ENCODE measurements at places on chromosomes 4 and X. TPM values are rescaled to one million over a fixed set of nuclear protein-coding genes. Genes with fewer than 3 reads are reported as not detected.
A peak's percentile ranks its signal among the peaks of the same experiment; 100 is the strongest.

Gene EDNRA
- 4.5 TPM for total RNA-seq

Gene HS6ST2
- total RNA-seq: 4.8 TPM

Gene TMEM271
- 0.62 TPM for total RNA-seq

GRCh38 chrX:48459483-48459882 lies 10.6 kb downstream of the SLC38A5 start:
- no peaks in the 10 kb centered on the region for H3K36me3 ChIP-seq
- DNase-seq: no peak
- H3K4me3 ChIP-seq: no peak overlapping the region
- H3K27me3 ChIP-seq: no peaks in the 10 kb centered on the region
- H3K27ac ChIP-seq: no peak overlapping the region

DNA sequence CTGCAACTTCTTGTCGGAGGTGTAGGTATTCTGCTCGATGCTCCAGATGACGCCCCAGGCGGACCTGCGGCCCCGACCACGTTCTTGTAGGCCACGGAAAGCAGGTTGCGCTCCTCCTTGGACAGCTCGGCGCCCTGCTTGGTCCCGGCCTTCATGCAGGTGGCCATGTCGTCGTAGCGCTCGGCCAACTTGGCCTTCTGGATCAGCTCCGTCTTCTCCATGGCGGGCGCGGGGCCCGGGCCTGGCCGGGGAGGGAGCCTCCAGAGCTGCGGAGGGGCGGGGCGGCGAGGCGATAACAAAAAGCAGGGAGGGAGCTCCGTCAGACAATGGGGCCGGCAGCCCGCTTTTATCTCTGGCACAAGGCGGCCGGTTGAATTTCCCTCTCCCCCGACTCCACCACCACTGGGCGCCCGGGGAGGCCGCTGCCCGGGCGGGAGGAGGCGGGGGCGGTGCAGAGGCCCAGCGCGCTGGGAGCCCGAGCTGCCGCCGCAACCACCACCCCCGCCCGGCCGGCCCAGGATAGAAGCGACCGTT lies 28.3 kb upstream of the DRP2 start:
- no peaks in the 10 kb centered on the region for H3K36me3 ChIP-seq
- peaks cover 11% of the 10 kb centered on the region for H3K27me3 ChIP-seq
- DNase-seq: peak; percentile 64
- H3K4me3 ChIP-seq: peak overlapping the region; percentile 52
- no peaks in the 10 kb centered on the region for H3K4me1 ChIP-seq

DNA sequence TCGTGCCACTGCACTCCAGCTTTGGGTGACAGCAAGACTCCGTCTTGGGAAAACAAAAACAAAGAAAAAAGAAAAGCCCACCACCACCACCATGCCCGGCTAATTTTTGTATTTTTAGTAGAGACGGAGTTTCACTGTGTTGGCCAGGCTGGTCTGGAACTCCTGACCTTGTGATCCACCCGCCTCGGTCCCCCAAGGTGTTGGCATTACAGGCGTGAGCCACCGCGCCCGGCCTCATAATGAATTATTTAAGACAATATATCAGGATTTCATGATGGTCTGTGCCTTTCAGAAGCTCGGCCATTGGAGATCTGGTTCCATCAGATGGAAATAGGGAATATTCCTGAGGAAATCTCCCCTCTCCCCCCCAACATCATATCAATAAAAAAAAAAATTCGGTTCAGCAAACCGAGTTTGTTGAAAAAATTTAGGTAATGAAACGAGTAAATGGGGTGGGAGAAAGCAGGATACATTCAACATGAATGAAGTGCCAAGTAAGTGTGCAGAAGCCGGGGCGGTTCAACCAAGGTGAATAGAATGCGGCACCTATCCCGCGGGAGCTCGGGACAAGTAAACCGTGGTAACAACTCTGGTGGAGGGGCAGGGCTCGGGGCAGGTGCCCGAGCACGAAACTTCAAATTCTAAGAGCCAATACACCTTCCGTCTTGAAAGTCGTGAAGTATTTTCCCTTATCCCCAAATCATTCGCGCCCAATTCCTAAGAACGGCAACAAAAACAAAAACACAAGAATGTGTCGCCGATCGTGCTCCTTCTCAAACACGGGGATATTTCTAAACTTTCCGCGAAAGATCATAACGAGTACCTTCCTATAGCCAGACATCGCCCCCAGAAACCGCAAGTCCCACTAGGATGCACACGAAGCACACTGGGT lies 773 bp upstream of the TXLNG start:
- peaks cover 9% of the 10 kb centered on the region for H3K4me1 ChIP-seq
- H3K27ac ChIP-seq: peak overlapping the region; percentile 67
- H3K27me3 ChIP-seq: no peaks in the 10 kb centered on the region
- peak; percentile 6 for DNase-seq

DNA sequence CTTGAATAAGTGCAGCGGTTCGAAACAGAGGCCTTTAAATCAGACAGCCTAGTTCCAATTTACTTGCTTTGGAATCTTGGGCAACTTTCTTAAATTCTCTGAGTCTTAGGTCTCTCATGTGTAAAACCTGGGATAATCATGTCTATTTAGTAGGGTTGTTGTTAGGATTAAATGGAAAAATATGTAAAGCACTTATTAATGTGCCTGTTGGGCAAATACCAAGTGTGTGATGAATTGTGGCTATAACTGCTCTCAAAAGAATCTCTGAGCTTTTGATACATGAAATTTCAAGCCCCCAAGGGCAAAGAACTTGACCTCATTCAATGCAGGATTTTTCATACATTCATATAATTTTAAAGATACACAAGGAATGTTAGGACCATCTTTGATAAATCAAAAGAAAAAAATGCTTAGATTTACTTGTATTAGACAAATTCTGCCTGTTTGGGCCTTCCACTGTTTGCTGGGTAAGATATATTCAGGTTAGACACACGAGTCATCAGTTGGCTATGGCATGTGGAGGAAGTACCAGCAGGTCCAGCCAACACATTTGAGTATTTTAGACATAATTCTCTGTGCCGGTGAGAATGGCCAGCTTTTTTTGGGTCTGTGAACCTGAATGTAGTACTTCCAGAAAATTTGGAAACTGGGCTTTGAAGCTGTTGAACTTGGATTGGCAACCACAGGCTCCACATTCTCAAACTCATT lies 241.4 kb upstream of the CNKSR2 start:
- H3K4me3 ChIP-seq: no peak overlapping the region
- no peaks in the 10 kb centered on the region for H3K36me3 ChIP-seq
- H3K27me3 ChIP-seq: no peaks in the 10 kb centered on the region
- no peak overlapping the region for H3K27ac ChIP-seq
- DNase-seq: no peak
- no peaks in the 10 kb centered on the region for H3K4me1 ChIP-seq

DNA sequence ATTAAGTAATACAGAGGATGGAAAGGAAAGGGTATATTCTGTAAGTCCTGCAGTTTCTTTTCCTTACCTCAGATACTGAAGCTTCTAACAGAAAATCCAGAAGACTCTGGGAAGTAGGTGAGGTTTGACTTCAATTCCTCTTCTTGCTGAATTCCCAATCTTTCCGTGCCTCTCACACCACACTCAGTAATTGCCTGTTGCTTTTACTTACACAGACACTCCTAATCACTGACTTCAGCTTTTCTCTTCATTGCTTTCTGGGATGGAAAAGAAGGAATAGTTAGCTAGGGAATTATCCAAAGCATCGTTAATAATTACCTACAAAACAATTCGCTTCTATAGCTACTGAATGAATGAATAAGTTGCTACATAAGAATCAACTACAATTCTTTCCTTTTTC lies 163.6 kb downstream of the FBXO8 start:
- no peaks in the 10 kb centered on the region for H3K27me3 ChIP-seq
- no peak overlapping the region for H3K27ac ChIP-seq
- DNase-seq: no peak
- no peaks in the 10 kb centered on the region for H3K36me3 ChIP-seq

- H3K4me3 ChIP-seq: no peak overlapping the region
- no peak overlapping the region for H3K27ac ChIP-seq
- H3K36me3 ChIP-seq: no peaks in the 10 kb centered on the region
- DNase-seq: peak; percentile 1
- no peaks in the 10 kb centered on the region for H3K27me3 ChIP-seq
These were observed 107.5 kb upstream of the VCX2 start for GRCh38 chrX:8278557-8278956.

GRCh38 chr4:131974730-131975129 lies 1174.4 kb upstream of the PCDH10 start:
- no peak for DNase-seq
- H3K4me3 ChIP-seq: no peak overlapping the region
- H3K4me1 ChIP-seq: no peaks in the 10 kb centered on the region
- H3K27ac ChIP-seq: no peak overlapping the region
- no peaks in the 10 kb centered on the region for H3K27me3 ChIP-seq
- 0 out of 2 replicates have a peak, but pooled peaks cover 3% of the 10 kb centered on the region for H3K36me3 ChIP-seq

- no peak overlapping the region for H3K27ac ChIP-seq
- no peaks in the 10 kb centered on the region for H3K4me1 ChIP-seq
- DNase-seq: peak; percentile 37
- H3K27me3 ChIP-seq: no peaks in the 10 kb centered on the region
- H3K4me3 ChIP-seq: no peak overlapping the region
- H3K36me3 ChIP-seq: no peaks in the 10 kb centered on the region
These were observed 1685.9 kb upstream of the TENM3 start for GRCh38 chr4:180557348-180557747.

- H3K27me3 ChIP-seq: no peaks in the 10 kb centered on the region
- peaks cover 32% of the 10 kb centered on the region for H3K4me1 ChIP-seq
- no peaks in the 10 kb centered on the region for H3K36me3 ChIP-seq
- no peak overlapping the region for H3K4me3 ChIP-seq
These were observed 323.6 kb downstream of the BCOR start for GRCh38 chrX:39773923-39774773.

GRCh38 chr4:108227923-108228322 lies 59.2 kb upstream of the LEF1 start:
- DNase-seq: peak; percentile 3
- H3K27ac ChIP-seq: no peak overlapping the region
- no peaks in the 10 kb centered on the region for H3K4me1 ChIP-seq
- H3K36me3 ChIP-seq: no peaks in the 10 kb centered on the region
- no peak overlapping the region for H3K4me3 ChIP-seq

DNA sequence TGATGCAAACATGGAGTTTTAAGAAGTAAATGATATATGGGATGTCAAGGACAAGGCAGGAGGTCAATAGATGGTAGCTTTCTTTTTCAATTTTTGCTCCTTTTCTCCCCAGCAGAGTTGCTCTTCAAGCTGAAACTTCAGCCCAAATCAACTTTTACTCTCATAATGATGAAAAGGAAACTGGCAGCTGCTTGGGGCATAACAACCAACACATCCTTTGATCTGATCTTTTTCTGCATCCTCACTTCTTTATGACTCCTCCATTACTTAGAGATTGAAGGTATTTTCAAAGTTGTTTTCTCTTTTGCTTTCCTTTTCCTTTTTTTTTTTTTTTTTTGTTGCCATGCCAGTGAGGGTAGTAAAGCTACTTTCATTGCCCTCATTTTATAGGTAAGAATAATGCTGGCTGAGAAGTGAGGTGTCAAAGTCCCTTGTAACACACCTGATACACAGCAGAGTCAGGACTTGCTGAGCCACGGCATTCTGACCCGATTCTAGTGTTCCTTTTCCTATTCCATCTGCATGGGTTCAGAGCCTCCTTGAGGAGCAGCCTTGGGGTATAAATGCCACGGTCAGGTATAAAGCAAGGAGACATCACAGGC lies 26.9 kb downstream of the SLC2A9 start:
- no peaks in the 10 kb centered on the region for H3K36me3 ChIP-seq
- H3K4me3 ChIP-seq: no peak overlapping the region
- H3K27me3 ChIP-seq: no peaks in the 10 kb centered on the region
- H3K4me1 ChIP-seq: no peaks in the 10 kb centered on the region
- H3K27ac ChIP-seq: no peak overlapping the region

DNA sequence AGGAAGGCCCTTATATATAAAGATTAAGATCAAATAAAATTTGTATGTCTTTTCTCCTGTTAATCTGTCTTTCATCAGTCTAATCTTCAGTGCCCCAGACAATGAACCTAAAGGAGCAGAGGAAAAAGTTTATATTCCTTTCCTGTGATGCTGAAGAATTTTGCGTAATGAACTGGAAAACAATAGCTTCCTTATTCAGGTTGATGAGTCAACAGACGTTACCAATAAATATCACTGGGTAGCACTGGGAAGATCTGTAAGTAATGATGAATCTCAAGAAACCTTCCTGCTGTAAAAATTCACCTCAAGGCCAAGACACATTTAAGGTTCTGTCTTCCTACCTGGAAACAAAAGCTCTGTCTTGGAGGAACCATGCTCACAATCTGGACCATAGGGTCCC lies 25.5 kb downstream of the CDKN2AIP start:
- peaks cover 5% of the 10 kb centered on the region for H3K4me1 ChIP-seq
- no peak overlapping the region for H3K27ac ChIP-seq
- DNase-seq: no peak
- no peak overlapping the region for H3K4me3 ChIP-seq

- no peaks in the 10 kb centered on the region for H3K36me3 ChIP-seq
- no peaks in the 10 kb centered on the region for H3K27me3 ChIP-seq
- H3K4me3 ChIP-seq: no peak overlapping the region
- H3K4me1 ChIP-seq: no peaks in the 10 kb centered on the region
- peak; percentile 63 for DNase-seq
- no peak overlapping the region for H3K27ac ChIP-seq
These were observed 29.0 kb downstream of the F9 start for GRCh38 chrX:139559383-139560042.

- DNase-seq: no peak
- H3K4me1 ChIP-seq: no peaks in the 10 kb centered on the region
- H3K27me3 ChIP-seq: no peaks in the 10 kb centered on the region
- no peaks in the 10 kb centered on the region for H3K36me3 ChIP-seq
These were observed 26.5 kb upstream of the MANBA start for GRCh38 chr4:102787096-102787881.

- no peaks in the 10 kb centered on the region for H3K27me3 ChIP-seq
- no peaks in the 10 kb centered on the region for H3K36me3 ChIP-seq
- H3K27ac ChIP-seq: no peak overlapping the region
- DNase-seq: no peak
These were observed 112.4 kb downstream of the RNF150 start for GRCh38 chr4:141020801-141021261.

DNA sequence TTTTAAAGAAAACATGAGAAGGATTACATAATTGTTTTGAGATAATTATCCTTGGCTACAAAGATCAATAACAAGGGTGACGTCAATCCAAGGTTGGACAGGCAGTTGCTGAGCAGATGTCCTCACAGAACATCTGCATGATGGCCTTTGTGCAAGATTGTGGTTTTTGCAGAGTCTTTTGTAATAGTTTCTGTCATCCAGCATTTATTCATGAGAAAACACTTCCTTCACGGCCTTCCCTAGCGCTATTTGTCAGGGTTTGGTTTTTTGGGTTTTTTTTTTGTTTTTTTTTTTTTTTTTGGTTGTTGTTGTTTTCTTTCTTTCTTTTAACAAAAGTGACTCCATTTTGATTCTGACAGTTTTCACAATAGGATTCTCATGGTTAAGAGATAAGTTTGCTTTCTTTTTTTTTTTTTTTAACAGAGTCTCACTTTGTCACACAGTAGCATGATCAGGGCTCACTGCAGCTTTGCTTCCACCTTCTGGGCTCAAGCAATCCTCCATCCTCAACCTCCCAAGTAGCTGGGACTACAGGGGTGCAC lies 31.5 kb upstream of the ELF2 start:
- DNase-seq: no peak
- no peak overlapping the region for H3K4me3 ChIP-seq
- H3K4me1 ChIP-seq: no peaks in the 10 kb centered on the region
- H3K27me3 ChIP-seq: no peaks in the 10 kb centered on the region
- no peak overlapping the region for H3K27ac ChIP-seq
